Choroid plexus epithelial cell (primary cell): ENCODE measurements at places on chromosomes 6 and 20.

DNA sequence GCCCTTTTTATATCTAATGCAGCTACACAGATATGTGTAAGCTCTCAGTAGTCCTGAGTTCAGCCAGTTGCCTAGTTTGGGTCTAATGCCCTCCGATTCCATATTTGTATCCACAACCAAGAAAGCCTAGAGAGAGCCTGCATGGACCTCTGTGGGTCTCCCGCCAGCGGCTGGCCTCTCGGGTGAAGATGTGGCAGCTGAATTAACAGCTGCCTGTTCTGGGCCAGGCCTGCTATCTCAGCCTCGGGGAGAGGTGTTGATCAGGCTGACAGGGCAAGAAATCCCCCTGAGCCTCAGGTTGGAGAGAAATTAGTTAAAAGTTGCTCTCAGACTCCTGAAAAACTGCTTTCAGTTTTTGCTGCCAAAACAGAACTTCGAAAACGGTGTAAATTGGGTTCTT lies 19.8 kb downstream of the PTK7 start:
- no peak for DNase-seq

- DNase-seq, result peak; percentile 78
These were observed at the start of gene PTK7 for GRCh38 chr6:43075670-43076463. PTK7 (plus strand) TSS chr6:43076314; CDS start chr6:43076489, 175 bp downstream.

- DNase-seq, result no peak
These were observed 226.0 kb upstream of the CDYL start for GRCh38 chr6:4550227-4550597.

- no peak for DNase-seq
These were observed 103.7 kb upstream of the NT5E start for GRCh38 chr6:85346196-85346595.

DNA sequence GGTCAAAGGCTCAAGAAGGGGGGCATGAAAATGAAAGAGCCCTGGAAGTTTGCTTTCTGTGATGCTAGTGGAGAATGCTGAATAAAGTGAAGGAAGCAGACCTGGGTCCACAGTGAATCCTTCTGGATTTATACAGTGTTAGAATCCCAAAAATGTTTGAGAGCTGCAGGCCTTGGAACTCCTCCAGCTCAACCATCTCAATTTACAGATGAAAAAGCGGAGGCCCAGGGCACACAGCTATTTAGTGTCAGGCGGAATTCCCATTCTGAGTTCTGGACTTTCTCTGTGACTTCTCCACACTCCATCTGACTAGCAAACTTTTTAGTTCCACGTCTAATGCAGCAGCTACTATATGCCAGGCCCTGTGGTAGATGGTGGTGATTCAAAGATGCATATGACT lies 1.5 kb upstream of the PRSS35 start:
- DNase-seq, result no peak

- DNase-seq, result no peak
These were observed 165.2 kb downstream of the AIG1 start for GRCh38 chr6:143225929-143226328.

DNA sequence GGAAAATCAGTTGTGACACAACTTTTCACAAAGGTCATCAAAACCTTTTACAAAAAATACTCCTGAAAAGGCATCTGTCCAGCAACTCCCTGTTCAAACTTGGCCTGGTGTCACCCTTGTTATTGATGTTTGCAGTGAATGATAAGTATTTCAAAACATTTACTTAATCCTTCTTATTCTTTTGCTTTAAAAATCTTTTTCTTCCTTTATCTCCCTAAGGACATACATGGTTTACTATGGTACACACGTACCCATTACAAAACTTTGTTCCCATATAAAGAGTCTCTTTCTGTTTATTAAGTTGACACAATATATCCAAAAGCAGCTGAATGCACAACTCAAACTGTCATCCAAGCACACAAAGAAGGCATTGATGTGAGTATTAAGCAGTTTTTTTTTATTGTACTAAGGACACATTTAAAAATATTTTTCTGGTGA lies 17.5 kb downstream of the GSTA2 start:
- no peak for DNase-seq

DNA sequence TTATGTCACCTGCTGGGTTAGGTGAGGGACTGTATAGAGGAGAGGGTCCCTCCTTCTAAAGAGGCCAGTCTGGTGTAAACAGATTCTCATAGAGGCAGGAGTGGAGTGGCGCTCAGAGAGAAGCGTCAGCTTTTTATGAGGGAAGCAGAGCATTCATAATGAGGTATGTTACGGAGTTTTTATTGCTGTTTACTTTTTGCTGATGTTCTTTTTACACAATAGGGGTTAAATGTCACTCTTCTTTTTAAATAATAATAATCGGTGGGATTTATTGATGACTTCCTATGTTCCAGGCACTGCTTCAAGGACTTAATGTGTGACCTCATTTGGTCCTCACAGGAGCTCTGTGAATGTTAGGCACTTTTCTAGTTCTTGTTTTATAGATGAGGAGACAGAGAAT lies 79.9 kb downstream of the L3MBTL3 start:
- DNase-seq, result no peak

DNA sequence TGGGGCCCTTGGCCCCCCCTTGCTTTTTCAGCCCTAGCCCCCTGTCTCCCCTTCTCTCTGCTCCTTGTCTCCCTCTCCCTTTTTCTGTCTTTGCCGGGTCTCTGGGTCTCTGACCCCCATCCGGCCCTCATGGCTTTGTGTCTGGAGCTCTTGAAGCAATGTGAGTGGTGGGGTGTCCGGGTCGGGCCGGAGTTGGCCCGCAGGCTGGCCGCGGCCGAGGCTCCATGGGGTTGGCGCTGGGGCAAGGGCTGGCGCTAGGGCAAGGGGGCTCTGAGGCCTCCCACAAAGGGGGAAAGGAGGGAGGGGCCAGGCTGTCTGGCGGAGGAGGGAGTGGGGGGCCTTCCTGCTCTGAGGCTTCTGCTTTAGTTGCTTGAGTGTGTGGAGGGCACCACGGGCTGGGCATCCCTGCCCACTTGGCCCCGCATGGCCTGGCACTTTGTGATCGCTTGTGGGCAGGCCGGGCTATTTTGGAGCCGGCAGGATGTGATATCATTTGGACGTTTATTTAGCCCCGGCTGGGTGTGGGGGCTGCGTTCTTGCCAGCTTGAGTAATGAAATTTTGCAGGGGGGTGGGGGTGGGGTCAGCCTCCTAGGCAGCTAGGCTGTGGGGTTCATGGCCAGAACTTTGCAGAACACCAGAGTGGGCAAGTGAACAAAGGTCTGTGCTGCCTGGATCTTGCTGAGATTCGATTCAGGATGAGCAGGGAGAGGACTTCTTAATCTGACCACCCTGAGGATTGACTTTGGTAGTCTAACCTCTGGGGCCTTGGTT lies 78.7 kb upstream of the MYL9 start:
- no peak for DNase-seq

DNA sequence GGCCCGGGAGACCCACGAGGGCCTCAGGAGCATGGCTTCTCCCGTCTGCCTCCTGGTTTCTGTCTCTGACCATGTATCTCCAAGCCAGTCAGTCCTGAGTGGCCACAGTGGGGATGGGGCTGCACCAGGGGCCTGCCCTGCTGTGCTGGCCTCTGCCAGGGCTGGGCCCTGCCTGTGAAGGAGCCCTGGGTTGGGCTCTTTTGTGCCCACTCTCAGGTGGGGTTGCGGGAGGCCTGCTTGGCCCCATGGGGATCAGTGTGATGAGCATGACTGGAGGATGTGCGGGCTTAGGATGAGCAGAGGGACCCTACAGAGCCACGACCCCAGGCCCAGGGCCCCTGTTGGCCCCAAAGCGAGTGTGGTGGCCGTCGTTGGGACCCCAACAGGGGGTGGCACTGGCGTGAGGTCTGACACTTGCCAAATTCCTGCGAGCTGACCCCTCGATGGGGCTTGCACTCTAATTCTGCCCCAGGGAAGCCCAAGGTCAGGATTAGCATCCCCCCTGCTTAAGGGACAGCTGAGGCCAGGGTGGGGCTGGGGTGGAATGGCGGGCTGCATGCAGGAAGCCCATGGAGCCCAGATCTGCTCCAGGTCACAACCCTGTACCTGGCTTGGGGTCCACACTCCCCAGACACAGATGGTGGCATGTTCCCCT lies 90.0 kb upstream of the BHLHE23 start:
- no peak for DNase-seq
